ENCODE measurements at places on chromosomes 5 and 9.

DNA sequence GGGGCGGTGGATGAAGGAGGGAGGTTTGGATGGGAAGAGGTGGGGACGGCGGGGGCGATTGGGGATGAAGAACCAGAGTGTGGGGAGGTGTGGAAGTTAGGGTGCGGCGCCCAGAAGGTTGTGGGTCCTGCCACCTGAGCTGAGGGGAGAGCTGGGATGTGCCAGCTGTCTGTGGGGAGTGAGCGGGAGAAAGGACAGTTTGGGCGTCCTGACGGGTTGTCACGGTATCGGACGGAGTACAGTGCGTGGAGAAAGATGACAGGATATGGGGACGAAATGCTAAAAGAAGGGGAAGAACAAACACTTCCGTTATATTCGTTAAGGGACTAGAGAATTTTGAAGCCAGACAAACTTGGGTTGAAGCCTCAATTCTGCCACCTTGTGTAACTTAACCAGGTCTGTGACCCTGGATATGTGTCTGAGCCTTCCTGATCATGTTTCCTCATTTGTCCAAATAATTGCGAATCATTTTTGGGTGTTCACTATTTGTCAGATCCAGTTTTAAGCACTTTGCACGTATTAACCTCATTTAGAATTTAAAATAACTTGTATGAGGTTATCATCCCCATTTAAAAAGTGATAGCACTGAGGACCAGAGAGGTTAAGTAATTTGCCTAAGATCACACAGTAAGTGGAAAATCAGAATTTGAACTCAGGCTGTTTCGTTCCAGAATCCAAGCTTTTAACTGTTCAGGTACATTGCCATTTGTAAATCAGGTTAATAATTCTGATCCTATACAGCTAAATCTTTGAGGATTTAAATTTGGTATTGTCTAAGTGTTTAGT is 689 bp downstream of the CNTRL start:
- DNase-seq = no peak

DNA sequence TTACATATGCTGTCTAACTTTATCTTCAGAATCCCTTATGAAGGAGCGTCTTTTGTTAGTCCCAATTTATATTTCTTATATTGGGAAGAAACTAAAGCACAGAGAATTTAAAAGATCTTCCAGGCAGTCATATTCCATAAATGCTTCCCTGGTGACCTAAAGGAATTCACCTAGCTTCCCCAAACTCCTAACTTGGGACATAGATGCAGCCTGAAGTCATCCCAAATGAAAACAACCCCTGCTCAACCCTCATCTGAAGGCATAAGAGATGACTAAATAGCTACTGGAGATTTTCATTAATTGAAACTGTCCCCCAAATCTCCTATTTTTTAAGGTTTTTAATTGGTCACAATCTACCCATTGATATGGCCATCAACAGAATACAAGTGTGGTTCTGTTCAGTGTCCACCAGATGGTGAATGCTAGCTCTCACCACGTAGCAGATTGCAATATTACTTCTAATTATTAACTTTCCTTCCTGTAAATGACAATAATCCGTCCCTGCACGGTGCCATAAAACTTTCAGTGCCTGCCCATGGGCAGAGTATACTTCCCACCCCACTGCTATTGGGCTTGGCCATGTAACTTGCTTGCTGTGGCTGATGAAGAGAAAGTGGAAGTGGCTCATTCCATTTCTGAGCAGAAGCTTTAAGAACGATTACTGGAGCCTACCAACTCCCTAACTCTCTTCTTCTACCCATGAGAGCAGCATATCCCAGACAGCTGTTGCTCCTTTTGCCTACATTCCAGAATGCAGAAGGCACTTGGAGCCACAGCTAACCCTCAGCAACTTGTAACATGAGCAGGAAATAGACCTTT is 18.7 kb downstream of the PRUNE2 start:
- DNase-seq = no peak

GRCh38 chr9:3256571-3257330 is 269.1 kb downstream of the RFX3 start:
- no peak for DNase-seq

- no peak for DNase-seq
Measured at GRCh38 chr5:44538797-44539601, 149.8 kb upstream of the FGF10 start.

DNA sequence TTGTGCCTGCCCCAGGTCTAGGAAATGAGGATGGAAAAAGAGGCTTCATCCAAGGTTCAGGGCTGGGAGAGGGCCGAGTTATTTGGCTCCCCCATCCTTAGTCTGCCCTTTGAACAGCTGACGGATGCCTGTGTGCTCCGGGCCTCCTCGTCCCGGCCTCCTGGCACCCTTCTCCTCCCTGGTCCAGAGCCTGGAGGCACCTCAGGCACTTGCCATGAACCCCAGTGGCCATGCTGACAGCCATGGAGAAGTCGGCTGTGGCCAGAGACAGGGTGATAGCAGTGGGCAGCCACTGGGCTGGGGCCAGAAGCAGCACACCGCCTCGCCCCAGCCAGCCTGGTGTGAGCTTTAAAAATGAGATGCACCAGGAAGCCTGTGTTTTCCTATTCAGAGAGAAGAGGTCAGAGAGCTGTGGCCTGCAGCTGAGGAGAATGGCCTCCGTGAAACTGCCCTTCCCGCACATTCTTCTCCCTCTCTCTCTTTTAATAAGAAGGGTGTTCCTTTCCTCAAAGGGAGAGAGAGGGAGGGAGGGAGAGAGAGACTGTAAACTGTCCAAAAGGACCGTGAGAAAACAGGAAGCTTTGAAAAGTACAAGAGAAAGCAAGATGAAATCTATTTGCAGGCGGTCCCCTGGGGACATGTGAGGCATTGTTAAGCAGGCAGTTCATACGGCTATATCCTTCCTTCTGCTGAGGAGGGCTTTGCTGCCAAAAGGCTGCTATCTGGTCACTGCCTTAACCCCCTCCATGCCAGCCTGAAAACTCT is 55.3 kb downstream of the ZNF366 start:
- DNase-seq = no peak

- no peak for DNase-seq
Measured at GRCh38 chr9:38287420-38287985, 105.0 kb upstream of the ALDH1B1 start.

GRCh38 chr5:85952680-85953079 is 665.1 kb upstream of the COX7C start:
- DNase-seq = no peak

GRCh38 chr5:107636555-107636954 is 34.2 kb downstream of the EFNA5 start:
- no peak for DNase-seq

- no peak for DNase-seq
Measured at GRCh38 chr5:166710271-166710670, 1581.2 kb upstream of the WWC1 start.

- no peak for DNase-seq
Measured at GRCh38 chr9:89492586-89492985, 5.3 kb downstream of the SEMA4D start.

DNA sequence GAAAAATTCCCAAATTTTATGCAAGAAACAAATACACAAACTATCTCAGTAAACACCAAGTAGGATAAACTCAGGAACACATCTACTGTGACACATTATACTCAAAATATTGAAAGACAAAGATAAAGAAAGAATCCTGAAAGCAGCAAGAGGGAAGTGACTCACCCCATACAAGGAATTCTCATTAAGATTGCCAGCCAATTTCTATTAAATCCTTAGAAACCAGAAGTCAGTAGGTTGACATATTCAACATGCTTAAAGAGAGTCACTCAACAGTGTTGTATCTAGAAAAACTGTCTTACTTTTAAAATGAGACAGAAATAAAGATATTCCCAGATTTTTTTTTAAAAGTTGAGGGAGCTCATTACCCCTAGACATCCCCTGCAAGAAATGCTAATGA is 15.5 kb downstream of the SPATA31E1 start:
- DNase-seq = no peak

- DNase-seq = no peak
Measured at GRCh38 chr5:82426464-82427154, 148.5 kb upstream of the RPS23 start.

- no peak for DNase-seq
Measured at GRCh38 chr9:35397216-35397698, 92.7 kb upstream of the RUSC2 start.

DNA sequence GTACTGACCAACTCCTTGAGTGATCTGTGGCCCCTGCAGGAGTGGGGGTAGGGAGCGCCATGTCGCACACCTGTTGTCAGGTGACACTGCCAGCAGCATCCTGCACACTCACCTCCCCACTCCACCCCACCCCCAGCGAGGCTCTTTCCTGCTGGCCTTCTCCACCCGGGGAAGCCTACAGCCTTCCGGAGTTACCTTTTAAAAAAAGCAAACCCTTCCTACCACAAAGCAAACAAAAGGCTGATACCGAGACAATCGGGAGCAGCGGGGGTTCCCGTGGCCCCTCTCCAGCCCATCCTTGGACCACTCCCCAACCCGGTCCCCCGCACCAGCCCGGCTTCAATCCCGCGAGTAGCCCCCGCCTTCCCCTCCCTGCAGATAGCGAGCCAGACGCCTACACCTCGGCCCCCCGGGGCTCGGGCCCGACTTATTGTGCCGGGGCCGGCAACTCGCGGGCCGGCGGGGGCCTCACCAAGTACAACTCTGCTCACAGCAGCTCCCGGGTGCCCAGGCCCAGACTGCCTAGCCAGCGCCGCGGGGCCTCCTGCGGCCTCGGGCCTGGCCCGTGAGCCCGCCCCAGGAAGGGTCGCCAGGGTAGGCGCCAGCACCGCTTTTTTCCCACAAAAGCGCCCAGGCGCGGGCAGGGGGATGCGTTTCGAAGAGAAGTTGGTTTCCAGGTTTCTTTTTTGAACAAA is 724 bp downstream of the MACROH2A1 start:
- DNase-seq = no peak

DNA sequence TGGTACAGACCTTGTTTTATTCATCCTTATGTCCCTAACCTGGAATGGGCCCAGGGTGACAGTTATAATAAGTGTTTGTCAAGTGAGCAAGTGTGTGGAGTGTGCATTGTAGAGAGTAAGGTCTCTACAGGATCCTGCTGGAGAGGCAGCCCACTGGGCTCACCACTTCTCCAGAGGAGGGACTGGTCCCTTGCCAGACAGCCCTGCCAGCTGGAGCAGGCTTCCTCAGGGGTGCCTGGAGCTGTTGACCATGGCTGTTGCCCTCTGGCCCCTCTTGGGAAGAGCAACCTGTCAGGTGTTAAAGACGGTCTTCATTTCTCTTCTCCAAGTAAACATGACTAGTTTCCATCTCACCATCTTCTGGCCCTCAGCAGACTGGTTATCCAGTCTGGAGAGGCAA is 20.0 kb downstream of the IRF1 start:
- DNase-seq = no peak

GRCh38 chr9:109689701-109690100 is 90.3 kb upstream of the PALM2AKAP2 start:
- DNase-seq = no peak

DNA sequence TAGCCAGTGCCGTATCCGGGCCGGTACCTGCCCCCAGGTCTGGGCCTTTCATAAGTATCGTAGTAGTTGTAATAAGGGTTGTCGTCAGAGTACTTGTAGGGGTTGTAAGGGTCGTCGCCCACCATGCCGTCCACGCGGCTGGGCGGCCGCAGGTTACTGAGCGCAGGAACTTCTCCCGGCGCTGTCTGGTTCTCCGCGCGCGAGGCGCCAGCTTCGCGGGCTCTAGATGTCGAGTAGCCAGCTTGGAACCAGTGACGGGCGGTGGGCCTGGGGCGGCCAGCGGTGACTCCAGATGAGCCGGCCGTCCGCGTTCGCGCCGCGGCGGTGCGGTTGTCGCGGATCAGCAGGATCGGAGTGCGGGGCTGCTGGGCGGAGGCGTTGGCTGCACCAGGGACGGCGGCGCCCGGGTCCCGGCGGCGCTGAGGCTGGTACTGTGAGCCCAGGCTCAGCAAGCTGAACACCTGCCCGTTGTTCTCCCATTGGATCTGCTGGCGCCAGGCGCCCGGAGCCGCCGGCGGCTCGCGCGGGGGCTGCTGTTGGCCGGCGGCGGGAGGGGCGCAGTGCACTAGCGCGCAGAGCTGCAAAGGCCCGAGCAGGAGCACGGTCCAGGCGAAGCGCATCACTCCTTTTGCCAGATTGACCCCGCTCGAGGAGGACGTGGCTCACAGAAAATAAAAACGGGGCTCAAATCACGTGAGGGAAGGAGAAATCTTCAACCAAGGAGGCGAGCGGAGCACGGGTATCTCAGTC is 518 bp downstream of the LOX start:
- no peak for DNase-seq

DNA sequence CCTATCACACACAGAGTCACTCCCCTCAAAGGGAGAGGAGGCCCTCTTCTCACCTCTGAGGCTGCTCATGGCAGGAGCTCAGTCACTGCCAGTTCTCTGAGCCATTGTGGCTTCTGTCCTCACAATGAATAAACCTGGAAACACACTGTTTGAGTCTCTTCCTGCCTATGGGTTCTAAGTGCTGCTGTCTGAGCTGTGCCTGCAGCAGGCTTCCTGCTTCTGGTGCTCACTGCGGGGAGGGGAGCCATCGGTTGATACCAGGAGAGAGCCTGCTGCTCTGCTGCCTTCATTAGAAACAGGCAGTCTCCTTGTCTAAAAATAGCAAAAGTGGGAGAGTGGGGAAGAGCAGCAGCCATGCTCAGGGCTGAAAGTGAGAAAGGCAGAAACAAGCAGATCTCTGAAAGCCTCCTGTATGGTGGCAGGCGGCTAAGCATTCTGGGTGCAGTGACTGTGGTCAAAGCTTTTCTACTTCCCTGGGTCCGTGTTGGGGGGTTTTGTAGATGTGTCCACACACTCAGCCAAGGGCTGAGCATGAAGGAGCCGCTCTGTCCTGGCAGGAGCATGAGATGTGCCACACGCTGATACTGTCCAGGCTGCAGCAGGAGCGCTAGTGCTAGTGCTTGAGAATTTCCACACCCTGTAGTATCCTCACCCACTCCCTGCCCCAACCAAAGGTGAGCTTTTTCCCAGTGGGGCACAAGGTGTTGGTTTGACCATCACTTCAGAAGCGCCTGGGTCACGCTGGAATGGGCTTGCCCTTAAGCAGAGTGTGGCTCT is 34.2 kb downstream of the PRKACG start:
- DNase-seq = no peak

GRCh38 chr5:59661954-59662615 is 231.4 kb downstream of the PDE4D start:
- DNase-seq = peak; percentile 5

DNA sequence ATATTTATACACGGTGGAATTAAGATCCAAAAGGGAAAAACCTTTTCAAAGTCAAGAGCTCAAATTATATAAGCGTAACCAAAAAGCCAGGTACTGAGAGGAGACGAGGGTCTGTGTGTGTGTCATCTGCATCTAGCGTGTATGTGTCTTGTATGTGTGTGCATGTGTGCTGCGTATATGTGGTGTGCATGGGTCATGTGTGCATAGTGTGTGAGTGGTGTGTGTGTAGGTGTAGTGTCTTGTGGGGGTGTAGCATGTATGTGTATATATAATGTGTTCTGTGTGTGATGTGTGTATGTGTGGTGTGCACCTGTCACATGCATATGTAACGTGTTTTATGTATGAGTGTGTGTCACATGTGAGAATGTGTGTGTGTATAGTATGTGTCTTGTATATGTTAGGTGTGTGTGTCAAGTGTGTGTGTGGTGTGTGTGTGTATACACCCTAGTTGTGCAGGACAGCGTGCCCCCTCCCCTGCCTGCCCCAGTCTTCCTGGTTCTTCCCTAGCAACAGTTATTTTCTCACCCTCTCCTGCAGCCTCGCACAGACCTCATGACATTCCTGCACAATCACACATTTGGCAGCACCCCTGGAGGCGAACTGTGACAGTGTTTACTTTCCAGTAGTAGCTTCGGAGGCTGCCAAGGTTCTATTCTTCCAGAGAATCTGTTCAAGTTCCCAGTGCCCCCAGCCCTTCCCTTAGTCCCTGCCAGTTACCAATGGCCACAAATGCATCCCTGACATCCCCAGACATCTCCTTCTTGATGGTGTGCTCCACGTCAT is 27.1 kb upstream of the TNIP1 start:
- DNase-seq = no peak

Data from T-helper 1 cell (primary cell).